ENCODE measurements at places on chromosomes 4 and X.

- DNase-seq = peak; percentile 87
Measured at GRCh38 chr4:38667085-38667893, 3.3 kb downstream of the KLF3 start.

DNA sequence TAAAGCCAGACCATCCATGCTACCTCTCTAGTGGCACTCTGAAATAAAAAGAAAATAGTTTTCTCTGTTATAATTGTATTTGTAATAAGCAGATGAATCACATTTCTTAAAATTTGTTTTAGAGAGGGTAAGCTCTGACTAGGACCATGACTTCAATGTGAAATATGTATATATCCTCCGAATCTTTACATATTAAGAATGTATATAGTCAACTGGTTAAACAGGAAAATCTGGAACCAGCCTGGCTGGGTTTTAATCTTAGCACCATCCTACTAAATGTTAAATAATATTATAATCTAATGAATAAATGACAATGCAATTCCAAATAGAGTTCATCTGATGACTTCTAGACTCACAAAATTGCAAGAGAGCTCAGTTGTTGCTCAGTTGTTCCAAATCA, 1.5 kb downstream of the FGB start:
- DNase-seq = no peak

- DNase-seq = no peak
Measured at GRCh38 chr4:143054971-143055370, 129.7 kb upstream of the USP38 start.

DNA sequence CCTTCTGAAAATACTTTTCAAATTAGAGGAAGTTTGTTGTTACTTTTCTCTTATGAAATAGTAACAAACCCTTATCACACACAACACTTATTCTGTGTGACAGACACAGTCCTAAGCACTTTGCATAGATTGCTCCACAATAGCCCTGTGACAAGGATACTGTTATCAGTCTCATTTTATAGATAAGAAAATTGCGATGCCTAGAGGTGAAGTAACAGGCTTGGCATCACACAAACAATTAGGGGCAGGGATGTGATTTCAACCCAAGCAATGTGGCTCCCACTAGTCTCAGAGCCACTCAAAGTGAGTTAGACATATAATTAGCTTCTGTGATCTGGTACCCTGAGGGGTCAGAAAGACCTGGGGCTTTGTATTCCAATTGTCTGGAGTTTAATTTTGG, 339.9 kb downstream of the FBXO8 start:
- DNase-seq = no peak

GRCh38 chrX:119880552-119881437, 9.2 kb downstream of the NDUFA1 start:
- peak; percentile 25 for DNase-seq

- DNase-seq = no peak
Measured at GRCh38 chrX:142084611-142085010, 120.5 kb downstream of the MAGEC2 start.

- no peak for DNase-seq
Measured at GRCh38 chr4:85676050-85676425, 201.1 kb downstream of the ARHGAP24 start.

DNA sequence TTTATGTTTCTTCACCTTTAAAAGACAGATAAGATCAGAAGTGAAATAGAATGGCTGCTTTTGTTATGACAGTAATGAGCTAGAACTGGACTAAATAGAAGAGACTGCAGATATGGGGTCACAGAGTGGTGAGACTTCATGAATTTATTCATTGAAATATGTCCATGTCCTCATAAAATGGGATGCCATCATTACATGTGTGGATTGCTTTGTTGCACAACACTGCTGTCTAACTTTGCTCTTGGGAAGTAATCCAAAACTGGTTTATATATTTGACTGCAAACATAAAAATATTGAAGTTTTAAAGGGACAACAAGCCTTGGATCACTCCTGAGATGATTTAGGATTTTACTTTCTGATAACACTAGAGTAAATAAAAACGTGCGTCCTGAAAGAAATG, 209.2 kb upstream of the FAT4 start:
- DNase-seq = no peak

GRCh38 chr4:144787365-144788258, 141.7 kb downstream of the HHIP start:
- peak; percentile 6 for DNase-seq

GRCh38 chr4:8340781-8341241, 71.3 kb downstream of the HTRA3 start:
- no peak for DNase-seq
